ENCODE measurements at places on chromosomes 16 and 17. TPM values are rescaled to one million over a fixed set of nuclear protein-coding genes. Genes with fewer than 3 reads are reported as not detected.

Gene ACOX1
- 52.3 TPM for total RNA-seq

DNA sequence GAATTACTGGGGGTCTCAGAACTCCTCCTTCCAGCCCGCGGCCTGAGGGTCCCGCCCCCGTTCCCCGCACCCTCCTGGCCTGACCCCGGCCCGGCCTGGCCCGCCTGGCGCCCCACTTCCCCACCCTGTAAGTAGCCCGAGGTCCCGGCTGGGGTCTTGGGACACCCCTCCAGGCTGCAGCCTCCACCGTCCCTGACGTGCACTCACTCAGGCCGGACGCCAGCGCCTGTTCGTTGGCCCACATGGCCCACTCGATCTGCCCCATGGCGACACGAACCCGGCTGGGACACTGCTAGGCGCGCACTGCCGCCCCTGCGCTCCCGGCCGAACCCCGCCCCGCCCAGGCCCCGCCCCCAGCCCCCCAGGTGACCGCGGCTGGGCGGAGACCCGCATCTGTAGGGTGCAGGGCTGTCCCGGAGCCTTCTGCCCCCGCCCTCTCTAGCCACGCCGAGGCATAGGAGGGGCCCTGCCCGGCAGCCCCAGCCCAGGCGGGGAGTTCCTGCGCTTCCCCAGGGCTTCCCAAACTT lies at the start of gene CYBA:
TSS of gene CYBA (minus strand) at position 305 of the 527 bp plus-strand sequence. CDS start at position 265, 40 bp downstream.
- H3K36me3 ChIP-seq: peaks cover 6% of the 10 kb centered on the region
- peak within 1 kb of the TSS; percentile 66 for H3K4me3 ChIP-seq
- DNase-seq: peak; percentile 94
- no peaks in the 10 kb centered on the region for H3K27me3 ChIP-seq
- H3K27ac ChIP-seq: peak within 1 kb of the TSS; percentile 49

- H3K4me1 ChIP-seq: peaks cover 73% of the 10 kb centered on the region
- peak overlapping the region; percentile 97 for H3K27ac ChIP-seq
- no peaks in the 10 kb centered on the region for H3K27me3 ChIP-seq
- peaks cover 2% of the 10 kb centered on the region for H3K36me3 ChIP-seq
These were observed 251.9 kb downstream of the SEC14L1 start for GRCh38 chr17:77392376-77393273.

DNA sequence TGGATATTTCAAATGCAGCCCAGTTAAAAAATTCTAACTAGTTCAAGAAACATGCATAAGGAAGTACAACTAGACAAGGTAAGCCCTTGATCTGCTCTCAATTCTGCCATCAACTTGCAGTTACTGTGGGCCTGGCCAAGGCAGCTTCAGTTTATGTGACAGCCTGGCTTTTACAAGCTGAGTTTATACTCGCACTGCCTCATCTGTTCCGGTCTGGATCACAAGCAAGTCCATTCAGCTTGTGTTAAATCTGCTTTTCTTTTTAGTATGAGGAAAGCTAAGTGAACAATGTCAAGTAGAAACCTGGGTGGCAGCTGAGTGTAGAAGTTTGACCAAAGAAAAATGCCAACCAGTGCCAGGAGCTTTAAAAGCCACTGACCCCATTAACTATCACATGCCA lies 76.6 kb upstream of the CORO6 start:
- no peak overlapping the region for H3K27ac ChIP-seq
- peaks cover 6% of the 10 kb centered on the region for H3K36me3 ChIP-seq
- no peaks in the 10 kb centered on the region for H3K27me3 ChIP-seq

DNA sequence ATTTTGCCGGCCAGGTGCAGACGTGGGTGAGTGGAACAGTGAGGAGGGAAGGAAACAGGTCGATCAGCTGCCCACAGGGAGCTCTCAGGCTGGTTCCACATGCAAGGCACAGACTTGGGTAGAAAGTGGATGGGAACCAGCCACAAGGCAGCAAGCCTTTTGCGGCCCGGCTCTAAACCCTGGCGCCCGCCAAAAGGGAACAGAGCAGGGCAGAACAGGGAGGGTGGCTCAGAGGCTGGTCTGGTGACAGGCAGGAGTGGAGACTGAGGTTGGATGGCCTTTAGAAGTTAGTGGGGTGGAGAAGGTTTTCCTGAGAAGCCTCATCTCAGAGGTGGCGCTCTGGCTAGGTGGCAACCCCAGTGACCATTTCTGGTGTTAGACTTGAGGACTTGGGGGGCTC lies 10.4 kb downstream of the LLGL2 start:
- H3K27ac ChIP-seq: no peak overlapping the region
- H3K4me1 ChIP-seq: no peaks in the 10 kb centered on the region
- no peaks in the 10 kb centered on the region for H3K27me3 ChIP-seq
- no peak for DNase-seq

GRCh38 chr17:21815352-21816063 lies 123.2 kb downstream of the KCNJ18 start:
- no peaks in the 10 kb centered on the region for H3K36me3 ChIP-seq
- H3K27me3 ChIP-seq: no peaks in the 10 kb centered on the region
- DNase-seq: no peak
- no peak overlapping the region for H3K27ac ChIP-seq
- H3K4me1 ChIP-seq: no peaks in the 10 kb centered on the region
- H3K4me3 ChIP-seq: no peak overlapping the region

GRCh38 chr17:66686601-66687000 lies 148.3 kb upstream of the CACNG5 start:
- no peak for DNase-seq
- no peak overlapping the region for H3K27ac ChIP-seq
- H3K27me3 ChIP-seq: no peaks in the 10 kb centered on the region

DNA sequence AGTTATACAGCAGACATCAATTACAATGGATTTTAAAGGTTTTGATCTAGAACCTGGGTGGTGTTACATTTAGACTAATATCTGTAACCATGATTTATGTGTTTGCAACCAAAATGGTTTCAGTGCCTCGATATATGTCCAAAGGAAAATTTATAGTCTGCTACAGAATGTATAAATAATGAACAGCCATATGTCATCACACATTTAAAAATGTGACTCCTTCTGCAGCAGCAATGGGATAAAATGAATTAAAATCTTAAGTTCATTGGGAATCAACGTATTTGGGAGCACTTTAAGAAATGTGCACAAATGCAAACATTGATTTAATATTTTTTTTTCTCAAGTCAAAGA lies 610.2 kb downstream of the TMEM114 start:
- no peaks in the 10 kb centered on the region for H3K4me1 ChIP-seq
- H3K36me3 ChIP-seq: no peaks in the 10 kb centered on the region
- no peak overlapping the region for H3K4me3 ChIP-seq
- no peak for DNase-seq

DNA sequence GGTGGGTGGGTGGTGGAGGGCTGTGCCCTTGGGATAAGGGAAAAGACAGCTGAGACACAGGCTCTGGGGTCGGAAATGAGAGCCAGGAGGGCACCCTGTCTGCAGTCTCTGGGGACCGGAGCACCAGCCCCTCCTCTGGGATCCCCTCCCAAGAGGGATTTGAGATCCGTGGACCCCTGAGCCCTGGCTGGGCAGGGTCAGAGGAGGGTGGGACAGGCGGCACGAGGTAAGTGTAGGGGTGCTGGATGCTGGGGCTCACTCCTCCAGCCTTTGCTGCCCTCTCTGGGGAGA lies 425 bp downstream of the SGSH start:
- H3K27me3 ChIP-seq: no peaks in the 10 kb centered on the region
- peak overlapping the region; percentile 89 for H3K4me3 ChIP-seq
- no peak for DNase-seq

Measured in chondrocyte (in vitro differentiated cells).